Foreskin keratinocyte (primary cell): ENCODE measurements at places on chromosomes 5 and 9.

GRCh38 chr9:70865471-70865870, 255.9 kb downstream of the TRPM3 start:
- no peak for DNase-seq

DNA sequence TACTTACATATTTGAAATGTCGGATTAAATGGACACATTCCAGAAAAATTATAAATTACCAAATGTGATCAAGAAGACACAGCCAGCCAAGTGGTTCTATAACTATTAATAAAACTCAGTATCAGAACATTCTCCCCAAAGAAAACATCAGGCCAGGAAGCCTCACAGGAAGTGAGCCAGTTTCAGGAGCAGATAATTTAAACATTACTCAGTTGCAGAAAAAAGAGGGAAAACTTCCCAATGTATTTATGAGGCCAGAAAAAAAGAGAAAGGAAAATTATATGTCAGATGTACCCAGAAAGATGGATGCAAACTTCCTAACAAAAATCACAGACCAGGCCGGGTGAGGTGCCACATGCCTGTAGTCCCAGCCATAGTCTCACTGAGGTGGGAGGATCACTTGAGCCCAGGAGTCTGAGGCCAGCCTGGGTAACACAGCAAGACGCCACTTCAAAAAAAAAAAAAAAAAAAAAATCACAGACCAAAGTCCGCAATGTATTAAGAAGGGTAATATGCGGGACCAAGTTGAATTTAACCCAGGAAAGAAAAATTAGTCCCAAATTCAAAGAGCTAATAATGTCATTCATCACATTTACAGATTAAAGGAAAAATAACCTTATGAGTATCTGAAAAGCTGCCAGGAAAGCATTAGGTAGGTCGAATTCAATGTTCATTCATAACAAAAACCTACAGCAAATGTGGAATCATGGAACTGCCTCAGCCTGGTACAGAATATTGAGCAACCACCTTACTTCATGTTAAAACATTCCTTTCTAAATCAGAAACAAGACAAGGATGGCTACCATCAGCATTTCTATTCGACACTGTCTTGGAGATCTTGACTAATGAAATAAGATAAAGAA, 37.2 kb upstream of the NRARP start:
- DNase-seq = no peak

GRCh38 chr9:134848504-134848903, 32.1 kb upstream of the FCN2 start:
- DNase-seq = no peak

- no peak for DNase-seq
Measured at GRCh38 chr5:154315196-154315595, 124.7 kb downstream of the GALNT10 start.

DNA sequence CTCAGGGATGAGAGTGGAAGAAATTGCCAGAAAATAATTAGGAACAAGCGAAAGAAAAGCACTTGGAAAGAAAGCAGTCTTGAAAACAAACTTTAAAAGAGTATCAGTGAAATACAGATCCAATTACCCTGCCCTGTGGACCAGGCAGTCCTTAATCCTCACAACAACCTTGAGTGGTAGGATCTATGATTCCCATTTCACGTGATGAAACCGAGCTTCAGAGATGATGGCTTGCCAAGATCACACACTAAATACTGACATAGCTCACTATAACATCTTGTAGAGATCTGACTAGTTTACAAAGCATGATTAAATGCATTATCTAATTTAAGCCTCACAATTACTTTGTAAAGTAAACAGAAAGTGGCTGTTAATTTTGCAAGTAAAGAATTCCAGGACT, 55.5 kb upstream of the ABCA1 start:
- no peak for DNase-seq
